ENCODE measurements at places on chromosomes 6 and 20.

- no peak for DNase-seq
Observed at GRCh38 chr6:81816380-81816779, 63.9 kb upstream of the TENT5A start.

GRCh38 chr6:145704143-145704781 is 31.1 kb downstream of the EPM2A start:
- DNase-seq, result no peak

DNA sequence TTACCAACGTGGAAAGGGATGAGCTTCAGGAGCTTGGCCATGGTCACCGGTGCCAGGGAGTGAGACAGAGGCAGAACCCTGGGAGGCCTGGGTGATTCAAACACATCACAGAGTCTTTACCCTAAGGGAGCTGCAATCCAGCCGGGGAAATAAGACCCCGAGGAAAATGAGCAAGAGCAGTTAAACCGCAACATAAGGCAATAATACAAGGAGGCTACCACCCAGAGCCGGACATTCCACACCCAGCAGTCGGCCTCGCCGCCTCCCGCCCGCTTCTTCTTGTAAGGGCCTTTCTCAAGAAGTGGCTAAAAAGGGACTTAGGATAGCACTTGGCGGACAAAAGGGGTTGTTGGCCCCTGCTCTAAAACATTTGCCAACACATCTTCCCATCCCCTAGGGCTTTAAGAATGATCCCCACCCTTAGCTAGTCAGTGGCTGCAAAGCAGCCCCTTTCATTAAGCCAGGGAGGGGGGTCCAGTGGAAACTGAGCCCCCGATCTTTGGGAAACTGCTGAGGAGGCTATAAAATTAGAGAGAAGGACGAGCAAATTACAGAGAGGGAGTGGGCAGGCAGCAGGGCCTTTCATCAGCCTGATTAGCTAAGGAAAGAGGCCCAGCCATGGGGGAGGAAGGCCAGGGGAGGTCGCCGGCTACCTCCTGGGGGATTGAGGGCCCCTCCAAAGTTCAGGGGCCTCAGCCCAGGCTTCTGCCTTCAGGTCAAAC is 34.3 kb downstream of the SNX5 start:
- DNase-seq, result no peak

- DNase-seq, result no peak
Observed at GRCh38 chr6:113248532-113248931, 608.6 kb upstream of the MARCKS start.

DNA sequence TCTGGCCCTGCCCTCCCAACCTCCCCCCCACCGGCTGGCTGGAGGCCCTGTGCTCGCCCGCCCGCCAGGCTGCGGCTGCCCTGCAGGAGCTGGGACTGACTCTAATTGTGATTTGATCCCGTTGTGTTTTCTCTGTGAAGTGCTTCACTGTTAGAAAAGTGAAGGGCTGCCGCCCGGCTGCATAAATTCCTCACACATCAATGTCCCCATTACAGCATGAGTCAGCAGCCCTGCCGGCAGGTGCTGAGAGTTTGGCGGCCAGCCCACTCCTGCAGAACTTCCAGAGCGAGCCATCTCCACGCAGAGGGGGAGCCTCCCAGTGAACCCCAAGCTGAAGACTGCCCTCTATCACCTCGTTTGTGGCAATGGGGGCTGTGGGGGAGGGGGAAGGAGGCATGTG is 137.9 kb downstream of the DLL1 start:
- DNase-seq, result peak; percentile 76

DNA sequence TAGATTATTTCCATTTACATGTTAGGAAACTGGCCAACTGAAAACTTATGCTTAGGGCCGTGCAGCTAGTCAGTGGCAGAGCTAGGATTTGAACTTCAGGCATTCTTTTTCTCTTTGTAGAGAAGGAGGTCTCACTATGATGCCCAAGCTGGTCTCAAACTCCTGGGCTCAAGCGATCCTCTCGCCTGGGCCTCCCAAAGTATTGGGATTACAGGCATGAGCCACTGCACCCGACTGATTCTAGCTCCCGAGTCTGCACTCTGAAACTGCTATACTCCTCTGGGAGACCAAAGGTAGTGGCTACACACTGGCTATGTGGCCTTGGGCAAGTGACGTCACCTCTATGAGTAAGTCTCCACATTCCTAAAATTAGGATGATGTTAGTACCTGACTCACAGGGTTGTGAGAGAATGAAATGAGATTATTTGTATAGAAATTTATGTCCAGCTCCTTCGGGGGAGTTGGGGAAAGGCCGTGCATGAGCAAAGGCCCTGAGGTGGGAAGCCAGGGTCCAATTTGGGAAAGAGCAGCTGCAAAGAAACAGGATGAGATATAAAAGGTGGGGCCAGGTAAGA is 6.4 kb downstream of the PLTP start:
- no peak for DNase-seq

DNA sequence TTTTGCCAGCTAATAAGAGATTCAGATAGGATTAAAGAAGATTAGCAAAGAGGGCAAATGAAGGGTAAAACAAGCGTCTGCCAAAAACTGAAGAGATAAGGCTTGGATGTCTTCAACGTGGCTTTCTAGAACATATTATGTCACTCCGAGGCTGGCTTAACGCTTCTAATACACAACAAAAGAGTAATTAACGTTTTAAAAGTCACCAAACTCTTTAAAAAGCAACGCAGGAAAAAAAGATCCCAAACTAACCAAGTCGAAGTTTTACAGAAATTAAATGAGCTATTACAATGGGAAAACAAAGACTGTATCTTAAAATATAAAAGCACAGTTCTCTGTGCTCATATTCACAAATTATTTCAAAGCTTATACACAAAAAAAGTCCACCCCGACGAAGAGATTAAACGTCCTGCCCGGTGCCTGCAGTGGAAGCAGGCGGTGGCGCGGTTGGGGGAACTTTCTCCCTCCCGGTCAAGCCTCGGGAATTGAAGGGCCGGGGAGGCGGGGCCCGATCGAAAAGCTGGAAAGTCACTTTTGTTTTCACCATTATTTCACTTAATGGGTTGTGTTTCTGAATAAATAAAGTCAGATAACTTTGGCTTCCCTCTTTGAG is 1.2 kb downstream of the MAK start:
- no peak for DNase-seq

GRCh38 chr6:168121303-168121665 is 42.3 kb upstream of the FRMD1 start:
- DNase-seq, result no peak

DNA sequence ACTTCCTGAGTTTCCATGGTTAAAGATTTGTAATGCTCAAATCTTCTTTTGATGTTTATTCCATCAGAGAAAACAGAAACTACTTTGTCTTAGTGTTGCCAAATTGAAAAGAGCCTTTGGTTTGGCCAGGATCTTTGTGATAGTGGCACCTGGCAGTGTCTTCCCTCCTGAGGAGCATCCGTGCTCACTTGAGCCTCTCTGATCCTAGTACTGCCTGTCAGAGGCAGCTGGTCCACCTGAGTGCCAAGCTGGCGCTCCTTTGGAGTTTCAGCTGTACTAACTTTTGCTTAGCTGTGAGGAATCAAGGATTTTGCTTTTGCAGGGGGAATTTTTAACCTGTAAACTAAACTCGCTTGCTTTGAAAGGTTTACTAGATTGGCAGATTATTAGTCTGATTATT is 61.4 kb downstream of the SCAND1 start:
- no peak for DNase-seq

GRCh38 chr20:57749131-57749690 is 39.4 kb upstream of the PMEPA1 start:
- DNase-seq, result no peak

GRCh38 chr6:159720708-159721107 is 6.6 kb upstream of the WTAP start:
- peak; percentile 38 for DNase-seq

DNA sequence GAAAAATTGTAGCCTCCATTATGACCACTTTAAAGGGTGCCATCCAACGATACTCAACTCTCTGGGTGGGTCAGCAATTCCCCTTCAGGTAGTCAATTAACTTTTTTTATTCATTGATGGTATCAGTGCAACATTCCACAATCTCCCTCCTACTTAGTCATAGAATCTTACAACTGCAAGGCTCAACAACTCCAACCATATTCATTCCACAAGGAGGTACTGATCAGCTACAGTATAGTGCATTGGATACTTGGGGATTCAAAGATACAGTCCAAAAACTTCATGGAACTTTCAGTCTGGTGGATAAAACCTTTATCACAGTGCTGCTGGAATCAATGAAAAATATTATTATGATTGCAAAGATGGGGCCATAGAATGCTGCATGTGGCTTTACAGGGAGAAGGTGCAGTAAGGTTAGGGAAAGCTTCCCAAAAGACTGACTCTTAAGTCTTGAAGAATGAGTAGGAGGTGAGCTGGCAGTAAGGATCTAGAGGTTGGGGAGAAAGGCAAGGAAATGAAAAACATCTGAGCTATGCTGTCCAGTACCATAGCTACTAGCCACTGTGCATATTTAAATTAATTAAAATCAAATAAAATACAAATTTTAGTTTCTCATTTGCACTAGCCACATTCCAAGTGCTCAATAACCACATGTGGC is 314.7 kb upstream of the PRDM1 start:
- DNase-seq, result no peak

DNA sequence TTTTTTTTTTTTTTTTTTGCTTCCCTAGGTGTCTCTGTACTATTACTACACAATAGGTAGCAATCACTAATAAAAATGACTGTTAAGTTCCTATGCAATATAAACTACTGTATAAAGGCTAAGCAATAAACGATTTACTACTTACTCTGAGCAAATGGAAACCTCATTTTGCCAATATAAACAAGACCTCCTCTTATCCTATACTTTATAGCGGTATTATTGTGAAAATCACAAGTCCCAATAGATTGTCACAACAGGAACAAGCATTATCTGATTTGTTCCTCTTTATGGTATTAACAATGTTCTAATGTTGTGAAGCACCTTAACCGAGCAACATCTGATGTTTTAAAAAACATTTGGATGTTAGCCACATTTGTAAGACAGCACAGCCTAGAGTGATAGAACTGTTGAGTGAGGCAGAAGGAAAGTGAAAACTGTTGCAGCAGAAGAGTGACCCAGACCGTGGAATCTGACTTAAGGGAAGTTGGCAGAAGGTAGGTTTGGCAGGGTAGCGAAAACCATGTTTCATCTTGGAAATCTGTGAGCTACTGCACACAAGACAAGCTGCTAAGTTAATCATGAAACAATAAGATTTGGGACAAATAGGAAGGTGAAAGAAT is 94.2 kb downstream of the MYLK4 start:
- DNase-seq, result no peak

DNA sequence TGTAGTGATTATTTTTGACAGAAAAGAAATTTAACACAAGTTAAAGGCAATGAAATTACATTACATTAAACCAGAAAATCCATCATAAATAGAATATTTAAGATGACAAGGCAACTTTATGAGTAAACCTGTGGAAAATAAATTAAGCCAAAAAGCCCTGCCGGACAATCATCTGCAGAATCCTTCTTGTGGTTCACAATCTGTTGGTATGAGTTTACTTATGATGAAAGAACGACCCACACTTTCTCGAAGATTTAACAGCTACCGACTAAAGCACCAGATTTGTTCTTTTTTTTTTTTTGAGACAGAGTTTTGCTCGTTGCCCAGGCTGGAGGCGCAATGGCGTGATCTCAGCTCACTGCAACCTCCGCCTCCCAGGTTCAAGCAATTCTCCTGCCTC is 21.4 kb downstream of the HDAC2 start:
- DNase-seq, result no peak

DNA sequence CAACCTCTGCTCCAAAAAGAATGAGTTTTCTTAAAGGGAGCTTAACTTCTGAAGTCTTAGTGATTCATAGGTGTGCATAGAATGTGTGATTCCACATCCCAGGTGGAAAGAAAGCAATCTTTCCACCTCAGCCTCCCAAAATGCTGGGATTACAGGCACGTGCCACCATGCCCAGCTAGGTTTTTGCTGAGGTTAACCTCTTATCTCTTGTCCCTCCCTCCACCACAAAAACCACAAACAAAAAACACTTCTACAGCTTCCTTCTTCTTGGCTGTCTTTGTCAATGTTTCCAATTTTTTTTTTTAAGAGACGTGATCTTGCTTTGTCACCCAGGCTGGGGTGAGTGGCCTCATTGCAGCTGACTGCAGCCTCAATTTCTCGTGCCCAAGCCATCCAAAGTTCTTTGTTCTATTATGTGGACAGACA is 8.1 kb upstream of the CSE1L start:
- DNase-seq, result no peak

- no peak for DNase-seq
Observed at GRCh38 chr20:58660855-58661597, 9.9 kb downstream of the STX16 start.

DNA sequence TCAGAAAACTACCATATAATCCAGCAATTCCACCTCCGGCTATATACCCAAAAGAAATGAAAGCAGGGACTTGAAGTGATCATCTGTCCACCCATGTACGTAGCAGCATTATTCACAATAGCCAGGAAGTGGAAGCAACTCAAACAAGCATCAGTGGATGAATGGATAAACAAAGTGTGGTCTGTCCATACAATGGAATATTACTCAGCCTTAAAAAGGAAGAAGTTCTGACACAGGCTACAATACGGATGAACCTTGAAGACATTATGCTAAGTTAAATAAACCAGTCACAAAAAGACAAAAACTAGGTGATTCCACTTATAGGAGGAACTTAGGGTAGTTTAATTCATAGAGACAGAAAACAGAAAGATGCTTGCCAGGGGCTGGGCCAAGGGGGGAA is 76.5 kb downstream of the ATP9A start:
- DNase-seq, result no peak

DNA sequence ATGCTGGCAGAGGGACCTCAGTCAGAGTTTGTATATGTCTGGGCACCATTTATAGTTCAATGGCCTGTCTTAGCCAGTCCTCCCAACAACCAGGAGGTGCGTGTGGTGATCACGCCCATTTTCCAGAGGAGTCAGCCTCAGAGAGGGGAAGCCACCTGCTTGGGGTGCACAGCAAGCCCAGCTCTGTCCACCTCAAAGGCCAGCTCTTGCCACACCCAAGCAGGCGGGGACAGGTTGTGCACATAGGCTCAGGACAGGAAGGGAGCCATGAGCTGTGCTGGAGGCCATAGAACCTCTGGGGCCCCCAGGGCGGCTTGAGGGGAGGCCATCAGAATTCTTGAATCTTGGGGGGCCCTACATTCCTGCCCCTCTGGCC is 61.2 kb downstream of the DLGAP4 start:
- DNase-seq, result no peak

GRCh38 chr20:52895701-52896100 is 76.5 kb upstream of the TSHZ2 start:
- no peak for DNase-seq

DNA sequence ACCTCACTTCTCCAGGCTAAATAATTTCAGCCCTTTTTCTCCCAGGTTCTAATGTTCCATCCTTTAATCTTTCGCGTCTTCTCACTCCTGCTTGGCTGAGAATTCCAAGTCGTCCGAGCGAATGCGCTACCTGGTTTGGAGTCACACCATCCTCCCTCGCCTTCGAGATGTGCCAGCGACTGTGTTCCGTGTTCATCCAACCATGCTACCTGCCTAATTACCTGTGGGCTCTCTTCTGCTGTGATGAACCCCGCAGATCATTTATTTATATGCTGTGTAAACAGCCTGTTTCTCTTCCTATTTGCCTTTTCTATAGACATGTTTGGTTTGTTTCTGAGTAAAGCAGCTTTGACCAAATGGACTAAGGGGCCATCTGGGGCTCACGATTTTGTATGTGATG is 83.5 kb upstream of the TMEM181 start:
- no peak for DNase-seq
